ENCODE measurements at places on chromosomes 1 and 21.

- DNase-seq = no peak
These were observed at the start of gene HSPB7 for GRCh38 chr1:16017461-16018303. Gene HSPB7 (minus strand): TSS chr1:16018043. CDS start chr1:16017963, 80 bp downstream.

DNA sequence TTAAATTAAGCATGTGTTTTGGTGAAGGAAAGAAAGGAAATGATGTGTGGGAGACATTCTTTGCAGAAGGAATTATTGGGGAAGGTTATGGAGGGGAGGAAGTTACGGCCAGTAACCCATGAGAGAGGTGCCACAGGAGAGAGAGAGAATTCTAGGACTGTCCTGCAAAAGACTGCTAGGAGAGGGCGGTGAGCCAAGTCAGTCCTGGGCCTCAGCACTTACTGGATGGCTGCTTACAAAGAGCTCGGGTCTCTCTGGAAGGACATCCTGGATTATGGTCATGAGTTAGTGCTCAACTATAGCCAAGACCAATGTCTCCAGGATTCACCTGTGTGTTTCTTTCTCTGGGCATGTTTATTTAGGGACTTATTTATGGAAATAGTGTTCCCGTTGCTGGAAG, 74.4 kb upstream of the HSD17B7 start:
- DNase-seq = no peak

GRCh38 chr1:33097137-33097611, 16.2 kb downstream of the AZIN2 start:
- no peak for DNase-seq

DNA sequence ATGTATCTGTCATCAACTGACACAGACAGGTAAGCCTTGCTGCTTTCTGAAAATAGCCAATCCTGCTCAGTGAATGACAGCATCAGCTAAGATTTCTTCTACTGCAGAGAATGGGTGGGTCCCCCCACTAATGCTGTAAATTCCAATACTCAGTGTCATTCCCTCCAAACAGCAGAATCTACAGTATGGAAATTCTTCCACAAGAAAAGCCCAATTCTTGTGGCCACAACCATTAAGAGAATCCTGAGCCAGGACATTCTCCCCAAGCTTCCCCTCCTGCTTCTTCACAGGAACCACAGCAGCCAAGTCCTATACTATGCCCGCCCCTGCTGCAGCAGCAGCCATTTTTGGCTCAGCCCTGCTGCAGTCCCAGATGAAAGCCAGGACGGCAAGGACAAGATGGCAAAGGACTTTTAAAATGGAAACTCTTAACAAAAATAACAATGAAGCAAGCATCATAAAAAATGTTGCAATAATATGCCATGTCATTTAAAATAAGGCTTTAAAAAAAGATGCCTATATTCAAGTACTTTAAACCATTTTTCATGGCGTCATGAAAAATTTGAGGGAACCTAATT, 26.8 kb downstream of the EIF4G3 start:
- DNase-seq = no peak

DNA sequence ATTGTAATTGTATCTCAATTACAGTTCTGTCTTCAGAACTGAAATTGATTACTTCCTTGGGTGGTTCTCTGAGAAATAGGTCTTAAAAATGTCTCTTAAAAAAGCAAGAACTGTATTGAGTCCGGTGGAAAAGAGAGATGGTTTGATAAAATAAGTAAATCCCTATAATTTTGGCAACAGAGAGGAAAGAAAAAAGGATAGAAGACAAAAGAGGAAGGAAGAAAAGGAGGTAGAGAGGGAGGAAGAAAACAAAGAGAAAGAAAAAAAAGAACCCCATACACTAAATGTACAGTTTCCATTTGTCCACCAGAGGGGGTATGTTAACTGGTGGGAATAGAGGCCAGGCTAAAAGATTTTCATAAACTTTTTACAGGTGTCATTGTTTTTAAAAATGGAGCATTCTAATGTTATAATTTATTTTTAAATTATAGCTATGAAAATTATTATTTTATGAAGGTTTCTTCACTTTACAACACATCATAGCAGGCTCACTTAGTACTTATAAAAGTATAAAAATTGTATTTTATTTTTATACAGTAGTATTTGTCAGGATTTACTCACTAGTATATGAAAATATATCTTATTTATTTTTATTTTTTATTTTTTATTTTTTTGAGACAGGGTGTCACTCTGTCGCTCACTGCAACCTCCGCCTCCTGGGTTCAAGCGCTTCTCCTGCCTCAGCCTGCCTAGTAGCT, 2.1 kb upstream of the UBE2T start:
- peak; percentile 66 for DNase-seq

- no peak for DNase-seq
These were observed 93.9 kb upstream of the ADGRL4 start for GRCh38 chr1:79100385-79100784.

DNA sequence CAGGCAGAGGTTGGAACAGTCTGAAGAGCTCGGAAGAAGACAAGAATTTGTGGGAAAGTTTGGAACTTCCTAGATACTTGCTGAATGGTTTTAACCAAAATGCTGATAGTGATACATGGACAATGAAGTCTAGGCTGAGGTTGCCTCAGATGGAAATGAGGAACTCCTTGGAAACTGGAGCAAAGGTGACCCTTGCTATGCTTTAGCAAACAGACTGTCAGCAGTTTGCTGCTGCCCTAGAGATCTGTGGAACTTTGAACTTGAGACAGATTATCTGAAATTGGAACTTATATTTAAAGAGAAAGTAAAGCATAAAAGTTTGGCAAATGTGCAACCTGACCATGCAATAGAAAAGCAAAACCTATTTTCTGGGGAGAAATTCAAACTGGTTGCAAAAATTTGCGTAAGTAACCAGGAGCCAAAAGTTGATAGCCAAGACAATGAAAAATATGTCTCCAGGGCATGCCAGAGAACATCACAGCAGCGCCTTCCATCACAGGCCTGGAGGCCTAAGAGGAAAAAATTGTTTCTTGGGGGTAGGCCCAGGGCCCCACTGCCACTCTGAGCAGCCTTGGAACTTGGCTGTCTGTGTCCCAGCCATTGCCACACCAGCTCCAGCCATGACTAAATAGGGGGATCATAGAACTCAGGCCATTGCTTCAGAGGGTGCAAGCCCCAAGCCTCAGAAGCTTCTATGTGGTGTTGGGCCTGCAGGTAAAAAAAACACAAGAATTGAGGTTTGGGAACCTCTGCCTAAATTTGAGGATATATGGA, 675.3 kb downstream of the LTN1 start:
- no peak for DNase-seq

DNA sequence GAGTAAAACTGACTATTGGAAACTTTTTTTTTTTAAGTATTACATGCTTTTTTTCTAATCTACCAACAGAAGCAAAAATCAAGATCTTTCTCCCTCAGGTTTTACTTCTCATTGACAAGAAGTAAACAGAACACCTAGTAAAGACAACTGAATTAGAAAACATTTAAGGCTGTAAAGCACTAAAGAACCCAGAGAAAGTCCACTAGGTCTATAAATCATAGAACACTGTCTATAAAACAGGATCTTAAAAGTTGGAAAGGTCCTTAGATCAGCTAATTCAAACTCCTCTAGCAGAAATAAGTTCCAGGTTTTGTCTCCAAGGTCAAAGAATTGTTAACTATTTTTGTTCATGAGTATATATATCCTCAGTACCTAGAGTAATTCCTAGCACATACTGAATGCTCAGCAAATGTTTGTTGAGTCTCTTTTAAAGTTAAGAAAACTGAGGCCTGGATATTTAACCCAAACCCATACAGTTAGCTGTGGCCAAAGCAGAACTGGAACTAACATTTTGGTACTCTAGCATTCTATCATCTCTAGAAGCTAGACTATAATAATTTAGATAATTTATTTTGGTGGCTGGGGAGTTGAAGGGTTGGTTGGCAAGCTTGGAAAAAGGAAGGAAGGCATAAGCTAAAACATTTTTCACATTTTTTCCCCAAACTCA, 3.0 kb downstream of the EPS15 start:
- no peak for DNase-seq

DNA sequence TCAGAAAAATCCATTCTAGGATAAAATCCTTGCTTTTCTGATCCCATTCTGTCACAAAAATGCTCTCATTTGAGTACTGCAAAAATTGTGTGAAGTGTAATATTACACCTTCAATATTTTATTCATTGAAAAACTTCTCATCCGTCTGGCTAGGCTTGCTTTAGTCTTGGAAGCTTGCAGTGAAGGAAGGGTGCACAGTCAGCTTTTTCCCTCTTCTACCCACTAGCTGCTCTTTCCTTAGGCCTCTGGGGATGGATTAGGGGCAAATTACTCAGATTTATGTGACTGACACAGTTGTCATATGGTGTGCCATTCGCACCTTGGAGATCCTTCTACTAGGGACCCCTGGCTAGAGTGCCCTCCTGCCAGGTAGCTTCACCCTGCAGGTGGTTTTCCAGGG, 32.1 kb downstream of the OVAAL start:
- DNase-seq = no peak

DNA sequence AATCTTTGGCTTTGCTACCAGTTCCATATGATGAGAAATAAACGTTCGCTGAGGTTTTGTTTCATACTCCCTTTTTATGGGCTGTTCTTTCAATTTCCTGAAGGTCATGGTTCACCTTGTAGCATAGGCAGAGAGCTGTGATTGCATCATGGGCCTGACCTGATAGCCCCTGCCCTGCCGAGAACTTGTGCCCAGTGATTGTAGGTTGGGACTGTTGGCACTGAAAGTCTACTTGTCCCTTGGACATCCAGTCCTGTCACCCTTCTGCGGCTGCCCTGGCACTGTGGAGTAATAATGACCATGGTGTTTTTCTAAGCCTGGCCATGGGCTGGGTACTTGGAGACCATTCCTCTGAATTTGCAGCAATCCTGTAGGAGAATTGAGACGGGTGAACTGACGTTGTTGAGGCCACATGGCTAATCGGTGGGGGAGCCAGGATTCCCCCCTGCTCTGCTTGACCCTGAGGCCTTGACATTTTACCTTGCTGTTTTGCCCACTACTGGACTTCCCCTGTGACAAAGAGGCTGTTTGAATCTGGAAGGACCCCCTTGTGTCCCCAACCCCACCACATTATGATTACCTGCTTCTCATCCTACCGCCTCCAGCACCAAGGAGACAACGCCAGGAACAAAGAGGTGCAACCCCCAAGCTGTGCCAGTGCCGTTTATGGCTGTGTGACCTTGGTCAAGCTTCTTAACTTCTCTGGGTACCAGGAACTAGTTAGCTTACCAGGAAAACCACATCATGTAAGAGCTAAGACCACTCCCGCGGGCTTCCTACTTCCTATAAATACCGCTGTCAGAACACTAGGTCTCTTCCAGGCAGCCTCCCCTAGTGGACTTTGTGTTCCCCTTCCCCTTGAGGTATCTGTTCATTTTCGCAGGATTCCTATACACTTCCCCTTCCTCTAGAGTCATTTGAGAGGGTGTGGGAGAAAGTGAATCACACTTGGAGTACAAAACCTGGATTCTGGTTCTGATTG, 23.4 kb downstream of the SESN2 start:
- no peak for DNase-seq

DNA sequence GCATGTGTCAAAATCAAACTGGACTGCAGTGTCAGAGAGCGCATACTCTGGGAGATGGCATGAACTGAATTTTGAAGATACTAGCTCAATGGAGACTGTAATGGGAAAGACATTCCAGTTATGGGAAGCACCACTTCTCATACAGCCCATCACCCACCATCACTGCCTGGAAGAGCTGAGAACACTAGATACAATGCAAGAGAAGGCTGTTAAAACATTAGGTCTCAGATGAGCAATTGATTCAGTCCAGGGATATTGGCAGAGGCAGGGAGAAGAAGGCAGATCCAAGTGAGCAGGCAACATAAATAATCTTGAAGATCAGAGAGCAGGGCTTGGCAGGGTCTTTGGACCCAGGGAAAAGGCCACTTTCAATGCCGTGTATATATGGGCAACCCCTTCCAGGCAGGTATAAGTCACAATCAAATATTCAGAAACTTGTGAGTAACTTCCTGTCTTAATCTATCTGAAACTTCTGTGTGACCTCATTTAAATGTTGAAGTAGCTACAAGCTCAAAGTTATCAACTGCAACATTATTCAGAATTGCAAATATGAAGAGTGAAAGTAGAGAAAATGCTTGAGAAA, 290.3 kb upstream of the SGIP1 start:
- DNase-seq = peak; percentile 73

- DNase-seq = no peak
These were observed 54.7 kb upstream of the ARHGEF16 start for GRCh38 chr1:3399732-3400131.

DNA sequence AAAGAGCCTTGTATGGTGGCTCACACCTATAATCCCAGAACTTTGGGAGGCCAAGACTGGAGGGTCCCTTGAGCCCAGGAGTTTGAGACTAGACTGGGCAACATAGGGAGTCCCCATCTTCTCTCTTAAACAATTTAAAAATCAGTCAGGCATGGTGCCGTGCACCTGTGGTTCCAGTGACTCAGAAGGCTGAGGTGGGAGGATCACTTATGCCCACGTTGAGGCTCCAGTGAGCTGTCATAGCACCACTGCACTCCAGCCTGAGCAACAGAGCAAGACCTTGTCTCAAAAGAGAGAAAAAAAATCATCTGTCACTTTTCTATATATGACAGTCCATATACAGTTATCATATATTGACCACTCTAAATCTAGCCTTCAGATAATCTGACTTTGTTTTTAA, 658.3 kb downstream of the LTN1 start:
- DNase-seq = no peak

- DNase-seq = no peak
These were observed 28.9 kb downstream of the EPHA2 start for GRCh38 chr1:16126743-16127515.

DNA sequence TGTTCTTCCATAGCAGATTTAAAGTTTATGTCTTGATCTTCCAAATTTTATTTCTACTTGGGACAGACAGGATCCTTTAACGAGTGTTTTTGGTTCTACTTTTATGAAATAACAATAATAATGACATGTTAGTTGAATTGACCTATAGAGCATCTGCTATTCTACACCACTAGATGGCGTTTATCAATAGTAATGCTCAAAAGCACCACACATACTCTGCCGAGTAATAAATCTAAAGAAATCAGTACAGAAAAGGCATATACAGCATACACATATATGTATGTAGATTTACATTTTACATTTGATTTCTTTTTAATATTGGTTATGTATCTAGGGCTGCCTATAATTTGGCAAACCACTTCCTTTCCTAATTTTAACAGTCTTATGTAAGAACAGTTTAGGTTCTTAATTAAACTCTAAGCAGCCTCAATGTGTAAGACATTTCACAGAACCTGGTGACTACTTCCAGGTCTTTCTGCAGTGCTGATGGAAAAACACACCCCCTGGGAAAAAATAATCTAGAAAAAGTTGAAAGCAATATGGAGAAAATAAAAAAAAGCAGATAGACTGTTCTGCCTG, 5.9 kb upstream of the SIPA1L2 start:
- DNase-seq = peak; percentile 50

DNA sequence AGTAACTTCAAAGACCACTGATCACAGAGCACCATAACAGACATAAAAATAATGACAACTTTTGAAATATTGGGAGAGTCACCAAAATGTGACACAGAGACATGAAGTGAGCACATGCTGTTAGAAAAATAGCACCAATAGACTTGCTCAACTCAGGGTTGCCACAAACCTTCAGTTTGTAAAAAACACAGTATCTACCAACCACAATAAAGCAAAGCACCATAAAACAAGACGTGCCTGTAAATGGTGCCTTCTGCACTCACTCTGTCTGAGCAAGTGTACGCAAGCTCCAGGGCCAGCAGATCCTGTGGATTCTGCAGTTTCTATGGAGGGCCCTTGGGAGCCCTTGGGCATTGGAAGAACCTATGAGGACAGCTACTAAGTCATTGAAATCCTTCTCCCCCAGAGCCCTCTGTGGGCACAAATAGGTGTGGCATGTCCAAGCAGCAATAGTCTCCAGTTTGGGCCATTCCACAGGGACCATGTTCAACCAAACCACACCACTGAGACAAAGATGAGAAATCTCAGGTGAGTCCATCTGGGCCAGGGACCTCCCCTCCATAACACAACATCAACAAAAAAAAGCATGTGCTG, 116.9 kb upstream of the RAB4A start:
- no peak for DNase-seq

All from activated CD4-positive, alpha-beta T cell treated with anti-CD3 and anti-CD28 coated beads, Interleukin-2, amount 50 U/mL, for 16 hours (primary cell).